ENCODE measurements at places on chromosomes 3 and 15.

DNA sequence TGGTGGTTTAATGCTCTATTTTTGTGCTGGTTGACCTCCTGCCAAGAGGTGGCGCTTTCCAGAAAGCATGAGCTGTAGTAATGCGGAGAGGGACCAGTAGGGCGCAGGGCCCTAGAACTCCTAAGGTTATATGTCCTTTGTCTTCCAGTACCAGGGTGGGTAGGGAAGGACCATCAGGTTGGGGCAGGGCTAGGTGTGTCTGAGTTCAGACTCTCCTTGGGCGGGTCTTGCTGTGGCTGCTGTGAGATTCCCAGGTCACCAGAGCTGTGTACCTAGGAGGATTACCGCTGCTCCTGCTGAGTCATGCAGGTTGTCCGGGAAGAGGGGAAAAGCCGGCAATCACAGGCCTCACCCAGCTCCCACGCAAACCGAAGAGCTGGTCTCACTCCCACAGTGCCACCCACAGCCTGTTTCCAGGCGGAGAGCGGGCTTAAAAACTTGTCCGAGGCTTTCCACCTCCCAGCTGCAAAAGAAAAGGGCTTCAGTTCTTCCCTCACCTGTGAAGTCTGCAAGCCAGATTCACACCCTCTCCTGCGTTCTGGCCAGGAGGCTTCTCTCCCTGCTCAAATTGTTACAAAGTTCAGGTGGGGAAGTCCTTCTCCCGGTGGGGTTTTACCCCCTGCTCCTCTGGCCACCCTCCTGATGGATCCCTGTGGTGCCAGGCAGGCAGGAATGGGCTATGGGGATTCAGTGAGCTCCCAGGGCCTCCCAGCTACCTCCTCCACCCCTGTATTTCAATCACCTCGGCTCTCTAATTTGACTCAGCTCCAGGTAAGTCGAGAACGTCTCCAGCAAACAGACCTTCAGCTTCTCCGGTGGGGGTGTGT lies 37.7 kb upstream of the BCHE start:
- no peak for DNase-seq

- DNase-seq, result no peak
Observed at GRCh38 chr15:48794697-48795134, 16.2 kb downstream of the CEP152 start.

DNA sequence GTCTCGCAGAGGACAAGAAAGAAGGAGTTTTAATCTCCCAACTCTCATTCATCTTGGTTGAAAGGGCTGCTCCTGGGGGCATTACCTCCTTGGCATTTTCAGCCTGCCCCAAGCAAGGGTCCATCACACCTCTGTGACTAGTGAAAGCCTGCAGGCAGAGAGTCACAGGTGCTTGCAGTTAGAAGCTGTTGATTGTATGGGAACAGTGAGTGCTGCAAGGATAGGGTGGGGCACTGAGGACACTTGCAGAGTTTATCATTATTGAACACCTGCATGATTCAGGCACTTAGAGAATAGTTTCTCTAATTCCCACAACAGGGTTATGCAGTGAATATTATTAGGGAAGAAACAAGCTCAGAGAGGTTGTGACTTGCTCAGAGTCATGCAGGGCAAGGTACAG lies 41.7 kb upstream of the IGF2BP2 start:
- DNase-seq, result no peak

DNA sequence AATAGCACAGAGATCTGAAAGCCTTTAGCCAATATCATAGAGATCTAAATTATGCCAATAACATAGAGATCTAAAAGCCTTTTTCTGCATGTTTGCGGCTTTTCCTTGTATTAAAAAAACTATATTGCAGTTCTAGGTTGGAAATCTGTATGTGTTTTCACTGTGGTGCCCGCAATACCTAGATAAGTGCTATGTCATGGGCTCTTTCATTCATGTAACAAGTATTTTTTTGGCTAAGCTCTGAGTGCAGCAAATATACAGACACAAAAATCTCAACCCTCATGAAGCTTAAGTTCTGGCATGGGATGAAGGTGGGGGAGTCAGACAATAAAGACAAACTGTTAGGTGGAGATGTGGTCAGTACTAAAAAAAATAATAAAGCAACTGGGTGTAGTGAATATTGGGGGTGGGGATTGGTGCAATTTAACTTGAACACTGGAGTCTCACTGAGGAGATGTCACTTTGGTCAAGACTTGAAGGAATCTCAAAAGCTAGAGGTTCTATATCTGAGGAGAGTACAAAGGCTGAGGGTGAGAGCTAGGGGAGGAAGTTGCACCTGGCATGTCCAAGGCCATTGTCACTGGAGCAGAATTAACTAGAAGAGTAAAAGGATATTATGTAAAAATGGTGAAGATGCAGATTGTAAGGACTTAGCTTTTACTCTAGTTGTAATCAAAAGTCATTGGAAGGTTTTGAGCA lies 973 bp downstream of the BUB1B start:
- DNase-seq, result no peak

DNA sequence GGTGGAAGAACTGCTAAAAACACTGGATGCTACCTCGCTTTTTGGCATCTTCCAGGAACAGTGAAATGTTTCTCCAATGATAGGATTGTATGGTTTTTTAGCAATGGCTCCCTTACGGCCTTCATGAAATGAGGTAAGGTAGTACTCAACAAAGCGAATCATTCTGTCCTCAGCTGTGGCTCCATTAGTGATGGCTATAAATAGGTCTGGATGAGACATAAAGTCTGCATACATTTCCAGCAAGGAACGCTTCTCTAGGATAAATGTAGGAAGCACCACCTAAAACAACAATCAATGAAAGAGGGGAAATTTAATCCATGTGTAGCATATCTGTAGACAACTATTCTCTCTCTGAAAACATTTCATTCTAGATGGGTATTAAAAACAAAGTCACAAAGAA lies 32.4 kb upstream of the SNX4 start:
- no peak for DNase-seq

DNA sequence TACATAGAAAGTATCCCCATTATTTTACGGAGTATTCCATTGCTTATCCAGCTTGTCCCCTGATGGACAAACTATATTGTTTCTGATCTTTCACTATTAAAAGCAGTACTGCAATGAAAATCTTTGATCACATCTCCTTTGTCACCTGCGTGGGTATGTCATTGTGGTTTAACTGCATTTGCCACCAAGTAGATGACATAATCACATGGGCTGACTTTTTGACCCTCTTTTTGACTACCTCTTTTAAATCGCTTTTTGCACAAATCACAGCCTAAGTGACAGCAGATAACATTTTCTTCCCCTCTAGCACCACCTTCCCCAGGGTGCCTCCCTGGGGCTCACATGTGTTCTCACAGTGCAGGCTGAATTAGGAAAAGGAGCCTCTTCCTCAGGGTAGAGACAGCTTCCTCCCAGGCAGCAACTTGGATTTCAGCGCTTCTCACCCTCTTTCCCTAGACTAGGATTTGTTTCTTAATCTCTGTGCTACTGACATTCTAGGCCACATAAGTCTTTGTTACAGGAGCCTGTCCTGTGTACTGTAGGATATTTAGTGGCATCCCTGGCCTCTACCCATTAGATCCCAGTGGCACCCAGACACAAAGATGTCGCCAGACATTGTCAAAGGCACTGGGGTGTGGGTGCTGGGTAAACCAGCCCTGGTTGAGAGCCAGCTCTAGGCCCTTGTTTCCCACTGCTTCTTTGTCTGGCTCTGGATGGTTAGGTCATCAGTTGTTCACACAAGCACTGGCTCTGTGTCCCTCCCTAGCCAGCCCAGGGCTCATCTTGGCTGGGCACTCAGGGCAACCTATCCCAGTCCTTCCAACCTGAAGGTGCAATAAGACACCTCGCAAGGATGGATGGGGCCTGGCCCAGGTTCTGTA lies 1.3 kb upstream of the RBP1 start:
- no peak for DNase-seq

DNA sequence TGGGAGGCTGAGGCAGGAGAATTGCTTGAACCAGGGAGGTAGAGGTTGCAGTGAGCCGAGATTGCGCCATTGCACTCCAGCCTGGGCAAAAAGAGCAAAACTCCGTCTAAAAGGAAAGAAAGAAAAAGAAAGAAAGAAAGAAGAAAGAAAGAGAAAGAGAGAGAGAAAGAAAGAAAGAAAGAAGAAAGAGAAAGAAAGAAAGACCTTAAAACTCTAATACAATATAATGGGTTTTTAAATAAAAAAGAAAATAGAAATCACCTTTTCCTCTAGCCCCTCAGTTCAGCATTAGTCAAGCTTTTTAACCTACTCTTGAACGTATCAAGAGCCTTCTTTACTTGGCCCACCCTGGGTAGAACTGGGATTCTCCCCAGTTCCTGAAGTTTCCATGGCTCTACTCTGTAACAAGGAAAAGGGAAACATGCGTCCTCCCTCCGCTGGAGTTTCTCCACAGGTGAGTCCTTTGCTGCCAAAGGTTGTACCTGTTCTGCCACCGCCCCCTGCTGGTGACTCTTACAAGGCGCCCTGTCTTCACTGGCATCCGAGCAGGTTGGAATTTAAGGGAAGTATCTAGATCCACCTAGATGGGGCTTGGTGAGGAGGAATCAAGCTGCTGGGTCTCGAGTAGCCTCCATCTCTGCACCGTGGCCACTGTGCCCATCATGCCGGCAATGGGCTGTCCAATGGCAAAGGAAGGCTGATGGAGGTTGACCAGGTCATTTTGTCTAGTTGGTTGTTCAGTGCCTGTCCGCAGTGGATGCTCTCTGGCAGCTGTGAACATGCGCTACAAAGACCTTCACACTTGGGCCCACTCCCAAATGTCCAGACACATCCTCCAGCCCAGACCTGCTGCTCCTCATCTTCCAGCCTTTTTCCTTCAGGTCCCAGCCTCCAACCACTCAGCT lies 20.6 kb upstream of the EPHB3 start:
- peak; percentile 84 for DNase-seq

DNA sequence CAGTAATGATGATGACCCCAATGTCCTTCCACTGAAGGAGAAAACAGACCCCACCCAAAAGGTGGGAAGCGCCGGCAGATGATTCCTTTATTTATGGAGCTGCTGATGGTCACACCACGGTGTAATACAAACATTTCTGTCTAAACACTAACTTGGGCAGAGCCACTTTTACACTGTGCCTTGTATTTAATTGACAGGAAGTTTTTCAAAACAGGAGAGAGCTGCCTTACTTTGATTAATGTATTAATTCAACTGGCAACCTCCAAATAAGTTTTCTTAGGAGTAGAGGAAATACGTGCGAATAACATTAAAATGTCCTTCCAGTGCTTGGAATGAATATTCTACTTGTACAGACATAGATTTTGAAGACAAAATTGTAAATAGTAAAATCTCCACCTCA lies 70.4 kb downstream of the WWTR1 start:
- no peak for DNase-seq
